Activated naive CD4-positive, alpha-beta T cell (primary cell): ENCODE measurements at places on chromosomes 1 and 21.

- DNase-seq, result no peak
These were observed 49.5 kb upstream of the GCLM start for GRCh38 chr1:93958726-93959100.

DNA sequence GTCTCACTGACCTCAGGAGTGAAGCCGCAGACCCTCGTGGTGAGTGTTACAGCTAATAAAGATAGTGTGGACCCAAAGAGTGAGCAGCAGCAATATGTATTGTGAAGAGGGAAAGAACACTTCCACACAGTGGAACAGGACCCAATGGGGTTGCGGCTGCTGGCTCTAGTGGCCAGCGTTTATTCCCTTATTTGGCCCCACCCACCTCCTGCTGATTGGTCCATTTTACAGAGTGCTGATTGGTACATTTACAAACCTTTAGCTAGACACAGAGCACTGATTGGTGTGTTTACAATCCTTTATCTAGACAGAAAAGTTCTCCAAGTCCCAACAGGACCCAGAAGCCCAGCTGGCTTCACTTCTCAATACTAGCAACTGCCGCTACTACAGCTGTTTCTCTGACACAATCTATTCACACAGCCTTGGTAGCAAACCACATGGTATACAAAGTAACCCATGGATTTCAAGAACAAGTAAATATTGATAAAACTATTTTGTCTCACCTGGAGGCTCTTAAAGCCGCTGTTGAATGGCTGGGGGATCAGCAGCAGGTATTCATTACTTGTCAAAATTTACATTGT, 25.3 kb upstream of the ITLN1 start:
- no peak for DNase-seq

DNA sequence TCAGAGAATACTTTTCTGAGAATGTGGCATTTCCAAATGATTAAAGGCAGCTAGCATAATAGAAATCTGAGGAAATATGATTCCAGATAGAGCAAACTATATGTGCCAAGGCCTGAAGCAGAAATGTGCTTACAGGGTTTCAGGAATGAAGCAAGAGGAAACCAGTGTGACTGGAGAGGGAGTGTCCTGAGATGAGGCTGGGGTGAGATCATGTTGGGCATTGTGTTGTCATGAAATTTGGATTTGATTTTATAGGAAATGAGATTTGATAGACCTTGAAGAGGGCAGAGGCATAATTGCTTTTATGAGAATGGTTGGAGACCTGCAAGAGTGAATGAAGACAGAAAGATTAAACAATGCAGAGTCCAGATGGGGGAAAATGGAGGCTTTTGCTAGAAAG, 338.1 kb upstream of the SNX7 start:
- no peak for DNase-seq

DNA sequence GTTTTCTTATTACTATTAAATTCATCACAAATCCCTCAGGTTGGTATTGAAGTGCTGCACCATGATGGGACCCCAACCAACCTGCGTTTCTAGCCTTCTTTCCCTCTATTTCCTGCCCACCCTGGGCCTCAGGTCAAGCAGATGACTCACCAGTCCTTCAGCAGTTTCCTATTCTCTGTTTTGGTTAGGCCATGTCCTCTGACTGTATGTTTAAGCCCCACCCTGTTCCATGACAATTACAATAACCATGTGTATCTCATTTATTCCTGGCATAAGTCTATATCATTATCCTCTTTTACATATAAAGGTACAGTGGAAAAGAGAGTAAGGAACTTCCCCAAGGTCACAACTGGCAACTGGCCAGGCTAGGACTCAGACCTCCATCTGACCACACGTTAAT, 5.3 kb upstream of the FAM78B start:
- DNase-seq, result no peak

DNA sequence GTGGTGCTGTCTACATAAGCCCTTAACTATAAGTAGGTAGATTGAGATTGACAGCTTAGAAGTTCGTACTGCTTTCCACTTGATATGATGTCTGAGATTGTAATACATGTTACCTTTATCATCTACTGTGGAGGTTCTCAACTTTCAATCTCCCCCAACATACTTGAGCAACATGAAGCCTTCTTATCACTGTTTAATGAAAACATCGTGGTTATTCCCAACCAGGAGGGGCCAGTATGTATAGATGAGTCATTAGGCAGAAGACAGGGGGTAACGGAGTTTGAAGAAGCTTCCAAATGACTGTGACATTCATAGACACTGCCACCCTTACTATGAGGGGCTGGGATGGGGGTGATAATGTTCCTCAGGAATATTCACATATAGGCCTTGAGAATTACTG, 36.0 kb downstream of the CENPF start:
- DNase-seq, result no peak

DNA sequence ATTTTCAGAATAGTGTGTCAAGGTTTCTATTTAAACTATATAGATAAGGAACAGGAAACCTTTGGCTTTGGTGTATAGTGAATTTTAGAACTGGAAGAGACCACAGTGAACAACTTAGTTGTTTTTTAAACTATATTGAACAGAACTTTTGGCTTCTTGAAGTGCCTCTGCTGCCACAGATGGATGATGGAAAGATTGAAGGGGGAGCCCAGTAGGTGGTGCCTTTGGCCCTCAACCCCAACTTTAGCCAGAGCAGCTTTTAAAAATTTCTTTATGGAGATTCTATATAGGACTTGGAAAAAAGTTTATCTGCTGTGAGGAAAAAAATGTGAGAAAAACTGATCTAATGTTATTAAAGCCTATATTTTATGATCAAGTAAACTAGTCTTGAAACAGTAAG, 50.2 kb downstream of the SWT1 start:
- DNase-seq, result no peak

DNA sequence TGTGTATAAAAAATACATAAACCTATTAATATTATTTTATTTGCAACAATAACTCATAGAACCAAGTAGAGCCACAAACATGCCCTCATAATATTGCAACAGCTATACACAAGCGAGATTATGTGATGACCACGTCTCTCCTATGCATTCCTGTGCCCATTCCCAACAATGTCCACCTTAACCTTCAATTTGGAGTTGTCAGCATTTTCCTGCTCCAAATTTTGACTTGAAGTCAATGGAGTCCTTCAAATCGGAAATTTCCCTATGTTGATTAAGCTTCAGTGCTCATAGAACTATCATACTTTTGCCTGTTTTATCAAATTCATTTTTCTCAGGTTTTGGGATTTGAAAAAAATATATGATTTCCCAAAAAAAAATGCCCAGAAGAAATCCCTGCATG, 27.4 kb upstream of the FAM20B start:
- no peak for DNase-seq

GRCh38 chr1:85372683-85373377, 92.1 kb downstream of the DDAH1 start:
- DNase-seq, result no peak

DNA sequence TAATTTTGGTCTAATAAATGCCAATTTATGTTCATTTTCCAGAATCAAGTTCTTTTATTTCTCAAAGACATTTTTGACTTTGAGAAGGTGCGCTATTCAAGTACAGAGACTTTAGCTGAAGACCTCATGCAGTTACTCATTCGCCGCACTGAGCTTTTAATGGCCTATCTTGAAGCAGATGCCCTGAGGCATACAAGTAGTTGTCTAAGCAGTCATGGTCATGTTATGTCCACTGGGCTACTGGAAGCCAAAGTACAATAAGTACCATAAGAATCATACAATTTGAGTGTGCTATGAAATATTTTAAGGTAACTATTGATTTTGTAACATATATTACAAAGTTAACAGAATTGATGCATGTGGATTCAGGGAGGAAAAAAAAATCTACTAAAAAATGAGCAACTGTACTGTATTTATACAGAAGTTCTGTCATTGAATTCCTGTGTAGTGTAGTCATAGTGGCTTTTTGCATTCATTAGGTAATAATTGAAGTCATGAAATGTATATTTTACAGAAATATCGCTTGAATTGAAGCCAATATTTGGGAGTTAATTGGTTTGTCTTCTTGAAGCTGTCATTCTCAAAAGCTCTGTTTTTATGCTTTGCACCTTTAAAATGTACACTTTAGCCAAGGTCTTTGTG, 13.5 kb upstream of the NEXN start:
- DNase-seq, result no peak

DNA sequence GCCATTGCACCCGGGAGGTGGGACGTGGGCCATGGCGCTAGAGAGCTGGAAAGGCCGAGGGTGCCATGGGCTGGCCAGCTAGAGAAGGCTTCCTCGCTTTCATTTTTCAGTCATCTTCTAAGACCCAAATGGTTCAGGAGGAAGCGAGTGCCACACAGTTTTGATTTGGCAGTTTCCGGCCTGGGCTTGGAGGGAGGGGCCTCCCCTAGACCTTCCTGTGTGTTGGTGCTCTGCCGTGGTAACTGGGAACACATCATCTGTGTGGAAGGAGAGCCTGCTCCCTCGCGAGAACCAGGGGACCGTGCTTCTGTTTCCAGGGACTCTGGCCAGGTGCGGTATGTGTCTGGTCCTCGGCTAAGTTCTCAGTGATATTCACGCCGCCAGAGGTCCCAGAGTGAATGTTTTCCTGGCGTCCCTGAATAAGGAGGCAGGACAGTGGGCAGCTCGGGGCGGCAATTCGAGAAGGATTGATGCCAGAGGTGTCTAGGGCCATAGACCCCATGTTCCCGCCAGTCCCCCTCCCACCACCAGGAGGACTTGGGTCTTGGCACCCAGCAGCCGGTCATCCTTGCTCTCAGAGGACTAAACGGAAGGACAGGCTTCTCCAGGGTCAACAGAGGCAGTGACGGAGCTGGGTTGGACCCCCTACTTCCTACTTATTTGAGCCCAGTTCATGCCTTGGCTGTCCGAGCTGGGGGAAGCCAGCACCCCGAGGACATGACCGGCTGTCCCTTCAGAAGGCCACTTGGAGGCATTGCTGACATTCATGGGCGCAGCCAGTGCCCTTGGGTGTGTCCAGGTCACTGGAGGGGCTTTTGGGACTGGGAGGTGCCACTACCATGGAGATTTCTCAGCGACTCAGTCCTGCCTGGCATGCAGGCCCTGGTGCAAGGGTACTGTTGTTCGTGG, 2.7 kb upstream of the NPHP4 start:
- no peak for DNase-seq

DNA sequence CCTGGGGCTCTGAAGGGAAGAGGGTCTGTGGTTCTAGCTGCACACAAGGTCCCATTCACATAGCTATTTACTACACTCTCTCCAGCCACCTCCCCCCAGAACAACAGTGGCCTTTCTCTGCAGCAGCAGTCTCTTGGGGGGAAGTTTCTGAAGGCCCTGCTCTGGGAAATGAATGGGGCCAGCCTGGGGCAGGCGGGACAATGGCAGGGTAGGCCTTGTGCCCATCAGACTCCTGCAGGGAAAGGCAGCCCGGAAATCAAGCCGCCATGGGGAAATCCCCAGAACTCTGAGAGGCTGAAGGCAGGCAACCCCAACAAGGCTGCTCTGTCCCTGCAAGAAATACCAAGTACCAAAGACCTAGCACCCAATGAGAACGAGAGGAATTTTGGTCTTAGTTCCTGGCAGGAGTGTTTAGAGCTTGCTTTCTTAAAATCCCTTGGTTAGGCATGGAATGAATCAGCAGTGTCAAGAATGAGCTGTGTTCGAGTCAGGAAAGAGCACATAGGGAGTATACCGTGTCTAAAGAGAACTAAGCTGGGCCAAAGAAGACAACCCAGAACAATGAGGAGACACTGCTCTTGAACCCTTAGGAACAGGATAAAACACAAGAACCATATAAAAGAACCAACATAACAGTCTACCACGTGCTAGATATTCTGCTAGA, 11.3 kb downstream of the ARHGEF11 start:
- DNase-seq, result no peak

DNA sequence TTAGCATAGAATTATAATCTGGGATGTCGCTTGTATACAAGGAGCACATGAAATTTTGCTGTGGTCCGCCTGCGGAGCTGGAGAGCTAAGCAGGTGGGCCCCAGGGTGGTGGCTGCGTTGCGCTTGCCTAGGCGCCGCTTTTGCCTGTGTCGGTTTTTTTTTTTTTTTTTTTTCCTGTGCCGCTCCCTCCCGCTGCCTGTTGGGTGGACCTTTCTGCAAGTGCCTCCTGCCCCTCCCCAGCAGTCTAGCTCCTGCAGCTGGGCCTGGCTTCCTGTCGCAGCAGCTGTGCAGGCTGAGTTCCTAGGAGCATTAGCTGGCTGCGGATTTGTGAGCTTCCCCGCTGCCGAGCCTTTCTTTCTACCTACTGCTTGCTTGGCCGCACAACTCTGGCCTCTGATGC, 20.6 kb downstream of the PYHIN1 start:
- no peak for DNase-seq

DNA sequence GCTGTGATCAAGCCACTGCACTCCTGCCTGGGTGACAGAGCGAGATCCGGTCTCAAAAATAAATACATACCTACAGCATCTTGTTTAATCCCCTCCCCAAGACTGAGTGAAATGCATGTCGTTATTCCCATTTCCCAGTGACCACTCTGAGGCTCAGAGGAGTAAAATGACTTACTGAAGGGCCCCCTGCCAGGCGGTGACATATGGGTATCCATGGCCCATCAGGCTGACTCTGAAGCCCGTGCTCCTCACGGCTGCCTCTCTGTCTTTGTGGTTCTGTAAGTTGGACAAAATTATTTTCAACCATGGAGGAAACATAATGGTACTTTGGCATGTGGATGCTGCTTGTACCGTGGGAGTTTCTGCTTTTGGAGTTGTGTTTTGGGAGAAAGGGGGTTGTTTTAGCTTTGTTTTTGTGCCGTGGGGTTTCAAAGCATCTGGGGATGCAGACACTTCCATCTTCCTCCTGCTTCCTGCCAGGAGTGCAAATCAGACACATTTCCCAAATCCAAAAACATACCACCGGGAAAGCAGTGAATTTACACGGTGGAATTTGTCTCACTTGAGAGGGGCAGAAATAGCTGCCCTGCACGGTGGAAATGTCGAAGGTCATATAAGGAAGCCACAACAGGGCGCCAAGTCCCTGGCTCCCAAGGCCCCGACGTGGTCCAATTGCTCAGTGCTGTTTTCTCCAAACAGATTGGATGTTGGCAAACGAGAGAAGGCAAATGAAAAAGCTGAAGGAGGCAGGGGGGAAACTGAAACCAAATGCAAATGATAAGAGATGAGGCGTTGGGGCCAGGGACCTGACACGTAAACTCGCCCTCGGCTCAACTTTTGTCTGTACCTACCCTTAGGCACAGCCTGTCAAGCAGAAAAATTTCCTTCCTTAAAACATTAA, 17.1 kb upstream of the PINK1 start:
- no peak for DNase-seq

DNA sequence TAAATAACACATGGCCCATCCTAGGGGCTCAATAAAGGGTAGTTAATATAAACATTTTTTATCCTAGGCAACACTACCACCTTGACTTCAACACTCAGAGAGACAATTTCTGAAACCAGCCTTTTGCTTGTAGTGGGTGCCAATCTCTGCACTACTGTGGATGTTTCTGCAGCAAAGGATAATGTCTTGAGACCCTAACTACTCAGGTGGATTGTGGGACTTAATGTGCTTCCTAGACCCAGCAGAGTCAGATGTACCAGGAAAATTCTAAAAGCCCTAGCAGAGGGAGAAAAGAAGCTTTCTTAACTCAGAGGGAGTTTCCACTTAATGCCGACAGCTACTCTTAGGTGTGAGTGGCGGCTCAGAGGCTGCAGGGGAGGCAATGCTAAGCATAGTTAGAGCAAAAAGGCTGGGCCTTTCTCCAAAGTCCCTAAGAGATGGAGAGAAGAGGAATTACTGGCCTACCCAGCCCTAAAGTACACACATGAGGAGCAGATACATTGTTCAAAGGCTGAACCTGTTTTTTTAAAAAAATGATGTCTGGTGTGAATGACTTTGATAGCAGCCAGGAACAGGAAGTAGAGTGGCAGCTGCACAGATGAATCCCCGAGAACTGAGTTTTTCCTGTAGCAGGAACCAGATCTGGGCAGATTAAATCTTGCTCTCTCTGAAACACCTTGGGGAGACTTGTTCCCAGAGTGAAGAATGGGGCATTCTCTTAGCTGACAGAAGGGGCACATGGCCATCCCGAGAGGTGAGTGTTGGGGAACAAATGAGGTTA, 33.5 kb upstream of the ABCD3 start:
- no peak for DNase-seq
